OCI-LY7 (cell line): ENCODE measurements at places on chromosomes 1 and 21.

DNA sequence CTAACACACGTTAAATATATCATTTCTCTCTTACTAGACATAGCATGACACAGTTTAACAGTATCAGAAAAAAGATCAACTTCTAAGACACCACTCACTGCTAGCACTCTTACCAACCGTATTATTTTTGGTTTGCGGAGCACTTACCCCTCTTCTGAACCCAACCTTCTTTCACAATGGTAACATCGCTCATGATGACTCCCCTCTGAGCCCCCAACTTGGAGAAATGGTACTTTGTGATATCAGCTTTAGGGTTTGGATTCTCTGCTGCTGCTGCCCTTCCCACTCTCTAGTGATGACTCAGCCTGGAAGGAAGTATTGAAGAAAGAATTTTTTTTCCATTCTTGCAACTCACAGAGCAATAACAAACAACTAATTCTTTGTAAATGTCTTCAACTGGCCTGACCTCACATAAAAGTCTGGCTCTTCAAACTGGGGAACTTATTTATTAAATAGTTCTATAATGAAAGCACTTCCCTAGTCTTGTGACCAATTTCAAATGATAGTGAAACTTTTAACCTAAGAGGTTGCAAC, 7.0 kb downstream of the AKT3 start:
- DNase-seq = no peak

DNA sequence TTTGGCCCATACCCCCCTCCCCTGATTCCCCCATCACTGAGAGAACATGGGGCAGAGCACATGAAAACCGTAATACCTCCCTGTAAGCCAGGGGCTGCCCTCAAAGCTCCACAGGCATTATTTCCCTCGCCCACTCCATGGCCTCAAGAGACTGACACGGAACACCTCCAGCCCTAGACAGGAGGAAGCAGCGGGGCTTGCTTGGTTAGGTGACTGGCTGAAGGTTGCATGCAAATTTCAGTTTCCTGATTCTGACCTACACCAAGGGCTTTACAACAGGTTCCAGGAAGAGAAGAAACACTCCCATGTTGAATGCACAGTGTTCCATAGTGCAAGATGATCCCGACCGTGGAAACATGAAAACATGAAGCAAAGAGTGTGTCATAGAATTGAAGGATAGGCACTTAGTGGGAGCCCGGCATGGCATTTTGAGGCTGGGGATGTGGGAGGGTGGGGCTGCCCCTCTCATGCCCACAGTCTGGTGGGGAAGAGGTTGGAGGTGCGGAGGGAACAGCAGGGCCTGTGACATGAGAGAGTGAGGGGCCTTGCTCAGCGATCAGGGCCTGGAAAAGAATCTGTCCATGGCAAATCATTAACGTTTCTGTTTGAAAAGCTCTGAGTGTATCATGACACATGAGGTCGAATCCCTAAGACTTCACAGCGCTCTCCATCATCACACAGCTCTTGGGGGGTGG, 33.5 kb downstream of the GPR137B start:
- peak; percentile 16 for DNase-seq

DNA sequence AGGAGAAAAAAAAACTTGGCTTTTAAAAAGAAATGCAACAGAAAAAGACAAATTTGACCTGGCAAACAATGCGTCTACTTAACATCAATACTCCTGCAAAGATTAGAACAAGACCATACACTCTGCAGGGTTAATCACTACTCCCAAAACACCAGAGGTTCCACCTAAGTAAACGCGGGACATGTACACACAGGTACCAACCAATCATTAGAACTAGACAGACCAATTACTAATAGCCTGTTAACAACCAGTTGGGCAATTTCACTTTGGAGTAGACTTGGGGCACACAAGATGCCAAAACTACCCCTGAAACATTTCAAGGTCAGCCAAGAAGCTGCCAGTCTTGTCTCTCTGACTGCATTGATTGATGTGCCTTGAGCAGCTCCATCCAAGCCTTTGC, 125.8 kb downstream of the RRAGC start:
- no peak for DNase-seq

DNA sequence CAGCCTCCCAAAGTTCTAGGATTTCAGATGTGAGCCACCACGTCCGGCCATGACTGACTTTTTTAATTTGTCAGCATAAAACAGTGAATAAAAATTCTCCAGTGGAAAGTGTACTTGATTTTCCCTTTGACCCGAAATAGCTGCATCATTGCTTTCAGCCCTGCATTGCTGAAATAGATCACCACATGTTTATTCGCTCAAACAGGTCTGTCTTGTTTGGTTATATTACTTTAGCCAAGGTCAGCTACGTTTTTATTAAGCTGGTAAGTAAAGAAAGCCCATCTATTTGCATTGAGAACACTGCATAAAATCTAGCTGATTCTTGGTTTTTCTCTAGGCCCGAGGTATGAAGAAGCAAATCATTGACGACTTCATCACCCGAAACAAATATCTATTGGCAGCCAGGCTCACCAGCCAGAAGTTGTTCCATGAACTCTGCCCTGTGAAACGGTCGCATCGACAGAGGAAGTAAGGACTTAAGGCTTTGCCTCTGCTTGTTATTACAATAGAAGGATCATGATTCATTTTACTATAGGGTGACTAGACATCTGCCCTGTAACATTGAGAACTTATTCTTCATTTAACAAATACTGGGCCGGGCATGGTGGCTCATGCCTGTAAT, 25.6 kb downstream of the AGMAT start:
- no peak for DNase-seq

- DNase-seq = no peak
Measured at GRCh38 chr1:27563341-27563590, 40.7 kb downstream of the AHDC1 start.

DNA sequence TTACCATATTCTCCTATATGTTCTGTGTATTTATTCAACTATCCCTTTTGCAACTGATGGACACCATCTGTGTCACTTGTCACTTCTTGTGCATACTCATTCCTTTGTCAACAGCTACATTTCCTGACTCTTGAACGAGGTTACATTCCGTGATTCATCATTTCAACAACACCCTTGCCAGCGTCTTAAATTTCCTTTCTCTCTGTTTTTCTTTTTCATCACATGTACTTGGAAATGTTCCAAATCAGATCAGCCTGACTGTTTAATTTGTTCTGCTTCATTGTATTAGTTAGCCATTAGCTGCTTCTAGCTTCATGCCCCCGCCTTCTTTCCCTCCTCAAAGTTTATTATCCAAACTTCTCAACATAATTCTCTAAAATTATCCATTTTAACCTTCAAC, 173.0 kb downstream of the ADGRL4 start:
- DNase-seq = no peak

GRCh38 chr1:216766633-216767327, 43.6 kb upstream of the ESRRG start:
- DNase-seq = no peak

- no peak for DNase-seq
Measured at GRCh38 chr1:165497069-165498013, 46.5 kb upstream of the LRRC52 start.
